Placental pericyte (primary cell): ENCODE measurements at places on chromosomes 4 and X. TPM values are rescaled to one million over a fixed set of nuclear protein-coding genes. Genes with fewer than 3 reads are reported as not detected.

Gene MGST2
- 5.9 and 12.6 TPM in 2 replicates for total RNA-seq

Gene YY2
- total RNA-seq: 2.1 and 3.5 TPM in 2 replicates

Gene ENPEP
- total RNA-seq: 0.44 and 1.1 TPM in 2 replicates

Gene C4orf36
- total RNA-seq: 0.86 TPM in 1 of 2 replicates, not detected in the other

Gene POU4F2
- not detected in 2 replicates for total RNA-seq

Gene PCDH18
- total RNA-seq: 33.5 and 150 TPM in 2 replicates

Gene TBX22
- not detected in 2 replicates for total RNA-seq

Gene CDX4
- not detected in 2 replicates for total RNA-seq

Gene USP17L26
- total RNA-seq: not detected in 2 replicates

Gene HTR2C
- total RNA-seq: 0.44 and 1.3 TPM in 2 replicates

Gene ERAS
- 0.22 TPM in 1 of 2 replicates, not detected in the other for total RNA-seq

Gene TCEAL5
- total RNA-seq: not detected in 2 replicates

Gene ANOS1
- 1.1 and 4.9 TPM in 2 replicates for total RNA-seq

Gene CCSER1
- 0.14 TPM in 1 of 2 replicates, not detected in the other for total RNA-seq

Gene ANK2
- total RNA-seq: 13.3 and 30.4 TPM in 2 replicates

Gene CXorf49
- total RNA-seq: not detected in 2 replicates

Gene SMR3B
- not detected in 2 replicates for total RNA-seq
